ENCODE measurements at places on chromosomes 2 and 18.

GRCh38 chr2:55099878-55100820 lies 49.9 kb upstream of the RTN4 start:
- DNase-seq = no peak

DNA sequence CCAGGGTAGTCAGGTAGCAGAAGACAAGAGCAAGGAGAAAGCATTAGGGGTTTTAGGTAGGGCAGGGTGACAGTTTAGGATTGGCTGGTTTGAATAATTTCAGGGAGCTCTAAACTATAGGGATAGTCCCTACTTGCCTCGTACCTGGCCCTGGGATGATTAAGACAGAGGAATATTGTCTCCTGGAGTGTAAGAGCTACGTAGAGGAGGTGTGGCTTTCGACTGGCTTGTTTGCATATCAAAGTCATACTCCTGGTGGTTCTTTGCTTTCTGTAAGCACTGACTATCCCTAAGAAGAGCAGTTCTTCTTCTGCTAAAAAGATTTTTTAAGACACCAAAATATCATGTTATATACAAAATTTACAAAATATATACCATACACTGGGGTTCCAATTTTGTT lies 1867.4 kb downstream of the SUCLG1 start:
- no peak for DNase-seq

GRCh38 chr2:137051778-137052398 lies 286.5 kb downstream of the THSD7B start:
- no peak for DNase-seq

DNA sequence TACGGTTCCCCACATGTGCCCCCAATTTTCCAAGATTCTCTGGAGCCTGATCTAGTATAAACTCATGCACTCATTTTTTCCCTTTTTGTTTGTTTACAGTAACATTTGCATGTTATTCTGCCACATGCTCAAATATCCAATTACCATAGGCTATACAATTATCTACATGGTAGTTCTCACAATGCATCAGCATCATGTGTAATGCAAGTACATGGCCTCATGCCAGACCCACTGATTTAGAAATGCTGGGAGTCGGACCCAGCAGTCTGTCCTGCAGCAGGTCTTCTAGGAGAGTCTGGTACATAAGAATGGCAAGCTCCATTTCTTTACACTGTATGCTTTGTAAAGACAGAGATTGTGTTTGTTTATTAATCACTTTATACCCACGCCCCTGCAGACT lies 107.7 kb downstream of the CBLN2 start:
- DNase-seq = no peak

- DNase-seq = peak; percentile 57
These were observed 99.7 kb downstream of the MEP1B start for GRCh38 chr18:32289483-32290075.

- peak; percentile 66 for DNase-seq
These were observed 38.6 kb downstream of the ALPK2 start for GRCh38 chr18:58590254-58590653.

- DNase-seq = no peak
These were observed 3.1 kb upstream of the OR6B2 start for GRCh38 chr2:240033330-240033678.

DNA sequence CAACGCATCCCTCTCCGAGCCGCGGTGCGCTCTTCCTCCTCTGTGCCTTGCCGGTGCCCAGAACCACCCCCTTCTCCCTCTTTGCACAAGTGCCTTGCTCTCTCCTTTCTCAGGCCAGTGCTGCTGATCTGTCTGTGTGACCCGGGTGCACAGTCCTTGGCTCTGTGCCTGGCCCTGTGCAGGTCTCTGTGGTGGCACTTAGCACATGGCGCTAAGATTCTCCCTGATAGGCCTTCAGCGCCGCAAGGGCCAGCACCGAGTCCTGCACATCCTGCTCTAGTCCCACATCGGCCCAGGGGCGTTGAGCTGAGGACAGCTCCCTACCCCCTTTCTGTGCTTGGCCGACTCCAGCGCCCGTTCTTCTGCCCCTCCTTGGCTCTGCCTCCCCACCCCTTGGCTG lies 136.1 kb downstream of the NEDD4L start:
- no peak for DNase-seq

GRCh38 chr2:109497463-109497862 lies 116.3 kb downstream of the SEPTIN10 start:
- DNase-seq = no peak

GRCh38 chr2:157192445-157193423 lies 64.8 kb upstream of the GALNT5 start:
- DNase-seq = no peak

GRCh38 chr2:101698014-101698843 lies 722 bp downstream of the MAP4K4 start:
- peak; percentile 44 for DNase-seq

DNA sequence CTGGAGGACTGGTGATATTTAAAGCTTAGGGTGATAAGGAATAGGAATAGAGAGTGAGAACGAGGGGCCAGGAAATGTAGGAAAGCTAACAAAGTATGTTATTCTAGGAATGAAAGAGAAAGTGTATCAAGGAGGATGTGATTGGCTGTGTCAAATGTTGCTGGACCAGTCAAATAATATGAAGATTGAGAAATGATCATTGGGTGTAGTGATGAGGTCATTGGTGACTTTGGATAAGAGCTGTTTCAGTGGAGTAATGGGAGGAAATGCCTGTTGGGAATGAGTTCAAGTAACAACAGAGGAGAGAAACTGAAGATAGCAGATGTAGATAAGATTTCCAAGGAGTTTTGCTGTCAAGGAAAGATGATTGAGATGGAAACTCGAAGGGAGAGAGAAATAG lies 74.4 kb downstream of the UBE2E3 start:
- no peak for DNase-seq

DNA sequence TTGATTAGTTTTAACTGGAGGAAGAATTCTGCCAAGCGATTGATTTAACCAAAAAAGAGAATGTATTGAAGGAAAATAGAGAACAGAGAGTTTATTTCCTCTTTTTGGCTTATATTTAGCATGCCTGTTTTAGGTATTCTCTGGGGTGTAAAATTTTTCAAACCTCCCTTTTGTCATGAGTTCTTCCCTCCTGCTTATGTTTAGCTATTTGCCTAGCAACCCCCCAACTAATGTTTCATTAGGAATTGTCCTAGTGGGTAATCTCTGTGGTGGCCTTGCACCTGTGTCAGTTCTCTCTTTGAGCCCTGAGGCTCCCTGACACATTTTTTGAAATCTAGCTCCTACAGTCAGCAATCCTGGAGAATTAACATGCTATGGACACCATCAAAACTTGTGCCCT lies 12.5 kb upstream of the REG1B start:
- no peak for DNase-seq

- no peak for DNase-seq
These were observed 57.0 kb downstream of the COA5 start for GRCh38 chr2:98551316-98551715.

GRCh38 chr2:33020883-33021282 lies 74.1 kb downstream of the LTBP1 start:
- DNase-seq = no peak

DNA sequence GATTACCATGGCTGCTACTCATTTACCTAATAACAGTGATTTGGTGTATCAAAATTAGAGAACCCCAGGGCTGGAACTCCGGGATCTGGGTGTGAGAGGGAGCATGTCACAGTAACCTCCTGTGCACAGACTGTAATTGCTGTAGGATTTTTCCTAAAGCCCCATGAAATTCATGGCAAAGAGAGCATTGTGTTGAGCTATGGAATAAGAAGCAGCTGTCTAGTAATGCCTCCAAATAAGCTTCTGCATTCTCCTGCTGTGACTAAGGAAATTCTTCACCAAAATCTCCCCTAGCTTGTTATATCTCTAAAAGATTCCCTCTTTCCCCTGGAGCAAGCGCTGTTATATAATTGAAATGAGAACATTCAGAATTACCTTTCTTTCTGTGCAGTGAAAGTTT lies 158.1 kb upstream of the SPATS2L start:
- DNase-seq = no peak

DNA sequence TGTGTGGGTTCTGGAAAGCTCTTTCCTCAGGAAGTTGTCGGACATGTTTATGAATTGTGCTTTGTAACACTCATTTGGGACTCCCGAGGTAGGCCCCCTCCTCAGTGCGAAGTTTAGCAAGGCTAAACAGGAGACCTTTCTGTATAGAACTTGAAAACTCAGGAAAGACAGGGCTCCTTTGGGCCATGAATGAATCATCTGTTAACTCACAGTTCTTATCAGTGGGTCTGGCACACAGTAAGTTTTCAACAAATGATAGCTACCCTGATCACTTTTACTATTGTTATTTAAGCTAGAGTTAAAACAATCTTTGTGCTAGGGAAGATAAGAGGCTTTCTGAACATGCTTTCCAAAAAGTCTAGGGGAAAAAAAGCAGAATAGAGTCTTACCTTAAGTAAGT lies 430.5 kb upstream of the ETAA1 start:
- no peak for DNase-seq

DNA sequence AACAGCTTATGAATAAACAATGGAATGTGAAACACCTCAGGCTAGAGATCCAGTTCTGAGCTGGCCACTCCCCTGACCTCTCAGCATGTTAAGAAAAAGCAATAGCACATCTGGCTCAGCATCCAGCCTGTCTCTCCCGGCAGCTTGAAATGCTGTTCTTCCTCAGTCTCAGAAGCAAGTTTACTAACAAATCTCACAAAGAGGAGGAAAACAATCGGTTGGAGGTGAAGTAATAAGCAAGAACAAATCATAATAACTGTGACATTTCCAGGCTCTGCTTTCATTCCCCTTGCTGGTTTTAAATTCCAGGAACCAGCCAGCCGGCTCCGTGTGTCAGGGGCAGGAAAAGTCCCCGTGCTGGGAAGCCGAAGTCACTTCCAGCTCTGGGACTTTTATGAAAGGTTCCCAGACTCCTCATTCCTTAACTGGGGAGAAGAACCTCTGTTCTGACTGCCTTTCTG lies 133.9 kb upstream of the ARL4C start:
- peak; percentile 25 for DNase-seq

DNA sequence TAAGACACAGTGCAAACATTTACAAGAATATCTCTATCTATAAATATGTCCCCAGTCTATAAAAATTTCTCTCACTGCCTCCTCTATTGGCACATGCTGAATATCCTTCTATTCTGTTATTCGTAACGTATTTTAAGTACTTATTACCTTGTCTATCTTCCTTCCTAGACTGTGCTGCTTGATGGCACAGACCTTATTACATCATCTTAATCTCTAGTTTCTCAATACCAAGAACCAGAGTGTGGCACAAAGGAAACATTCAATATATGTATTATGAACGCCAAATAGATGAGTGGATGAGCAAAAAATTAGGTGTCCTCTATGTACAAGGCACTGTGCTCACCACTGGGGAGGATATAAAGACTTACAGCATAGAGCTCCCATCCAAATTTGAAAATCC lies 282.8 kb downstream of the NBAS start:
- DNase-seq = no peak

DNA sequence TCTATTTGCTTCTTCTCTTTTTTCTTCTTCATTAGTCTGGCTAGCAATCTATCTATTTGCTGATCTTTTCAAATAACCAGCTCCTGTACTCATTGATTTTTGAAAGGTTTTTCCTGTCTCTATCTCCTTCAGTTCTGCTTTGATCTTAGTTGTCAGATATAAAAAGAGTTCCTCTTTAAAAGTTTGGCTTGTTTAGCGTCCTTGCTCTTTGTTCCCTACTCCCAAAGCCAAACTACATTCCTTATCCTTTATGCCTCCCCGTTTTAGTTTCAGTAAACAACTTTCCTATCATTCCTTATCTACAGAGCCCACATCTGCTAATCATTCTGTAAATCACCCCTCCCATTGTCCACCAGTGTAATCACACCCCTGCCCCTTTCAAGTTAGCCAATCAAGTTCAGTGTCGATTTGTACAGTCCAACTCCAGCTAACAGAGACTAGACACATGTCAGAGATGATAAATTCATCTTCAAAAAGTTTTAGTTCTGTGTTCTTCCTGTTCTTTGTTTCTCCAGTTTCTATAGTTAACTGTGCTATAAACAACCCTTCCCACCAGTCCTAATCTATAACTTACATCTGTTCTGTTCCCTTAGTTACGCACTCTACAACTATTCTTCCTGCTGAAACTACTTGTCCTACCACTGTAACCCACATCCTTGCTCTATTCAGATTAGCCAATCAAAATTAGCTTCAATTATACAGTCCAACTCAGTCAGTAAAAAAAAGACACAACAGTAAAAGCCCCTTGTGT lies 44.4 kb downstream of the TFPI start:
- no peak for DNase-seq

DNA sequence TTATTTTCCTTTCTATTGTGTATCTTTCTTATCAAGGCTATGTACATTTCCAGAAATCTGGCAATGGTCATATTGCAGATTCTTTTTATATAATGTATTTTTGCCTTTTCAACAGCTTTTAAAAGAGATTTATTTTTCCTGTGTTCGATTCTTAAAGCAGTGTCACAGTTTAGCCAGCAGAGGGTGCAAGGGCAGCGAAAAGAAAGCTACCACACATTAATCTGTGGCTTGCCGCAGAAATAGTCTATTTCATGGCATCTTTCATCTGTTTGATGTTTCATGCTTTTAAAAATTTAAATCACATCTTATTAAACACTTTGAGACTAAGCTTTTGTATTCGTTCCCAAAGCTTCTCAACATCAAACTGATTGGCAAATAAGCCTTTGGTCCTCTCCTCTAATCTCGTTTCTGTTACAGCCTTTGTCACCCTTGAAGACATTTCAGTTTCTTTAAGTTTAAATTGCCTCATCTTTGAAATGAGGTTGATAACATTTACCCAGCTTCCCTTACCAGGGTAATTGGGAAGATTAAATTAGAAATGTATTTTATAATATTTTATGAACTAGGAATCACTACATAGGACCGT lies 73.3 kb downstream of the PIK3C3 start:
- no peak for DNase-seq

GRCh38 chr2:100239486-100240210 lies 82.7 kb downstream of the LONRF2 start:
- peak; percentile 76 for DNase-seq

DNA sequence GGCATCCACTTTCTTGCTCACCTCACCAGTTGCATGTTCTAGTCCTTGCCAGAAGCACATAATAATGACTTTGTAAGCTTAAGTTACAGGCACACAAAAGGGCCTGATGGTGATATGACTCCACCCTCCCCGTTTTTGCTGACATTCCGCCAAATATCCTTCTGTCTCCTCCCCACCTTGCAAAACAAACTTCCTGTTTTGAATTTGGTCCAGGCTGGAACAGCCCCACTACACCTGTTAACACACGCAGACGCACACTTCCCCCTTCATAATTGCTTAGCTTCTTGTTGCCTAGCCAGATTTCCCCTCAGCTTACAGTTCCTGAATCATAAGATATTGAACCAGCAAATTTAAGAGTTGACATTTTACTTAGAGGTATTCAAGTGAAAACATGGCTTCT lies at the start of gene MGAT5:
Gene MGAT5, plus strand, starts transcription at position 269 of the 400 bp plus-strand sequence. CDS start 332 bp downstream, outside the sequence.
- no peak for DNase-seq

DNA sequence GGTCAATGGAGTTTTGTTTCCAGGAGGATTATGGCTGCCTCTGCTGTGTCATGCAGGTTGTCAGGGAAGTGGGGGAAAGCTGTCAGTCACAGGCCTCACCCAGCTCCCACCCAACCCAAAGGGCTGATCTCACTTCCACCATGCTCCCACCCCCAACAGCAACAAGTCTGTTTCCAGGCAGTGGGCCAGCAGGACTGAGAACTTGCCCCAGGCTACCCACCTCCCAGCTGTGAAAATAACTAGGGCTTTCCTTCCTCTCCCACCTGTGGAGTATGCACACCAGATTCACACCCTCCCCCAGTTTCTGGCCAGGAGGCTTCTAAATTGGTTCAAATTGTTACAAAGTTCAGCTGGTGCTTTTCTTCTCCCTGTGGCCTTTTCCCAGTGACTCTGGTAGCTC lies 95.6 kb upstream of the ACVR1 start:
- DNase-seq = peak; percentile 87

Data from ELF-1 (cell line).